ENCODE measurements at places on chromosomes 2 and 18.

GRCh38 chr2:3443506-3444084 lies 64.1 kb downstream of the TRAPPC12 start:
- no peak for DNase-seq

DNA sequence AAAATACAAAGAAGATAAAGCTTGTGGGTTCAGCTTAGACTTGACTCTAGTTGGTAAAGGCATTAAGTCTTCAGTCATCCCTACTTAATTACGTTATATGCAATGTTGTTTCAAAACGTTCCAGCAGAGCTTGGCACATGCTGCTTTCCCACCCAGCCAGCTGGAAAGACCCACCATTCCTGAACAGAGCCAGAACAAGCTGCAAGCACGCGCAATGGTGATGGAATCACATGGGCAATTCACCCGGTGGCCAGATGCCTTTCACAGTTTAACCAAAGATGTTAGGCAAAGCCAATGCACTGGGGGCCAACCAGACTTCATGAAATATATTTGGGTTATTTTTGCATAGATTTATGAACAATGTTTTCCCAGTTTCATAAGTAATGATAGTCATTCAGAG lies 123.4 kb upstream of the CDH20 start:
- DNase-seq = no peak

- DNase-seq = no peak
These were observed 48.9 kb downstream of the CCDC68 start for GRCh38 chr18:54910161-54910919.

GRCh38 chr2:136783856-136784255 lies 18.5 kb downstream of the THSD7B start:
- DNase-seq = no peak

DNA sequence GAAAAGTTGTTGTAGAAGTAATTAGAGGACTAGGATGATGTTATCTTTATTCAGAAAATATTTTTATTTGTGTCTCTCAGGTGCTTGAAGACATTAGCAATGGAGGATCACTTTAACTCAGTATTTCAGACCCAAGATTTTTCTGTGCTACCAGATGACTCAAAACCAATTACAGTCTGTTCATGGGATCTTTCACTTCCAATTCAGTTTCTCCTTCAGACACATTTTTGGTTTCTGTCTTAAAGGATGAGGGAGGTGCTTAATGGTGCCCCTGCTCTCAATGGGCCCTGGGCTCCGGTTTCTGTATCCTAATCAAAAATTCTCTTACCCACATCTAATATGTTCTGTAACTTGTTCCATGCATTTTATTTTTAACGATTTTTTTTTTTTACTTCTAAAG lies 53.7 kb upstream of the HDAC4 start:
- no peak for DNase-seq

- DNase-seq = no peak
These were observed 108.9 kb downstream of the CLIP4 start for GRCh38 chr2:29223851-29224692.

- no peak for DNase-seq
These were observed 169.3 kb upstream of the FN1 start for GRCh38 chr2:215605214-215605613.

DNA sequence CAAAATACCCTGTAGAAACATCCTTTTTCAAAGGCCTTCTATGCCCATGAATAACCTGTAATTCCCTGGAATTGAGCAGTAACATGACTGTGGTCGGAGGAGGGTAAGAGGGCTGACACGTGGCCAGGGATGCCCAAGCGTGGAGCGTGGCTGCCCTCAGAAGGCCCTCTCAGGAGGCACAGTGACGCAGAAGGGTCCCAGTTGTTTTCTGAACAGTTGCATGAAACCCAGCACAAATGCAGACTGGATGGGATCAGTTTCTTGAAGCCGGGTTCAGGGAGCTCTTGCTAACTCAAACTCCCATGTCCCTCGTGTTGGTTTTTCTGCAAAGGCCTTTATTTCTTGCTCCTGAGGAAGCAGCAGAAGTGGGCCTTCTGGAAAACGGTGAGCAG lies 237.0 kb downstream of the ALPK2 start:
- no peak for DNase-seq

- DNase-seq = no peak
These were observed 142.3 kb upstream of the HAAO start for GRCh38 chr2:42934580-42935186.

DNA sequence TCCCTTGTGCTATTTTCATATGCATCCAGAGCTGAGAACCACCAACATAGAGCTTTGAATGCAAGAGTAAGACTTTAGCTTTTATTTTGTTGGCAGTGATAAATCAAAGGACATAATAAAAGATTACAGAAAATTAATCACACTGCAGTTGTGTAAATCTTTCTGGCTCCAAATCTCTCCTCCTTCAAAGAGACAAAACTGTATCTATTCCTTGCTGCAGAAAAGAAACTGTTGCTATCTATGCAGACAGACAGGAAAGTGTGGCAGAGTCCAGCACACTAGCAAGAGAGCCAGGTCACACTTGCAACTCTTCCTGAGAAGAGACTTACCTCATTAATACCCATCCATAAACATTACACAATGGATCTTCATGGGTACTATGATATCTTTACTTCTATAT lies 57.5 kb downstream of the DTNB start:
- DNase-seq = no peak

DNA sequence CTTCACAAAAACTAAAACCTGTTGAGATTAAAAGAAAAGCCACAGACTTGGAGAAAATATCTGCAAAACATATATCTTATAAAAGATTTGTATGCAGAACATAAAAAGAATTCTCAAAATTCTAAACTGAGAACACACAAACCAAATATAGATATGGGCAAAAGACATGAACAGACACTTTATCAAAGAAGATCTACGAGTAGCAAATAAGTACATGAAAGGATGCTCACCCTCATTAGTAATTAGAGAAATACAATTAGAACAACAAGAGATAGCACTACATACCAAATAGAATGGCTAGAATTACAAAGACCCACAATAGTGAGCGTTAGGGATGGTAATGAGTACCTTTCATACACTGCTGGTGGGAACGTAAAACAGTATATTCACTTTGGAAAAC lies 63.9 kb upstream of the ZNF397 start:
- no peak for DNase-seq

GRCh38 chr2:21676676-21677075 lies 552.9 kb downstream of the TDRD15 start:
- DNase-seq = no peak

GRCh38 chr2:226953826-226954225 lies 118.0 kb downstream of the RHBDD1 start:
- peak; percentile 20 for DNase-seq

DNA sequence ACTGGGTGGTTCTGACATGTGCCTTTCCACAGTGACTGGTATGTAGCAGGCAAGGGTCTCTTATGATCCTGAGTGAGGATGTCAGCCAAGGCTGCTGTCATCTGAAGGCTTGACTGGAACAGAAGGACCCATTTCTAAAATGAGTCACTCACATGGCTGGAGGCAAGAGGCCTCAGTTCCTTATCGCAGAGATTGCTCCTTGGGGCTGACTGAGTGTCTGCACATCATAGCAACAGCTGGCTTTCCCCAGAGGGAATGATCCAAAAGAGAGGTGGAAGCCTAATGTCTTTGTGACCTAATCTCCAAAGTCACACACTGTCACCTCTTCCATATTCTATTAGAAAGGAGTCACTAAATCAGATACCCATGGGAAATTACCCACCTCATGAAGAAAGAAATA lies 114.0 kb downstream of the NEDD4L start:
- no peak for DNase-seq

- DNase-seq = no peak
These were observed 131.2 kb upstream of the TTC27 start for GRCh38 chr2:32496662-32497061.

GRCh38 chr2:120237491-120237902 lies 14.3 kb upstream of the TMEM185B start:
- DNase-seq = no peak

GRCh38 chr2:111194835-111195621 lies 74.3 kb downstream of the BCL2L11 start:
- no peak for DNase-seq

GRCh38 chr2:218990612-218991011 lies 2.6 kb downstream of the CRYBA2 start:
- no peak for DNase-seq

DNA sequence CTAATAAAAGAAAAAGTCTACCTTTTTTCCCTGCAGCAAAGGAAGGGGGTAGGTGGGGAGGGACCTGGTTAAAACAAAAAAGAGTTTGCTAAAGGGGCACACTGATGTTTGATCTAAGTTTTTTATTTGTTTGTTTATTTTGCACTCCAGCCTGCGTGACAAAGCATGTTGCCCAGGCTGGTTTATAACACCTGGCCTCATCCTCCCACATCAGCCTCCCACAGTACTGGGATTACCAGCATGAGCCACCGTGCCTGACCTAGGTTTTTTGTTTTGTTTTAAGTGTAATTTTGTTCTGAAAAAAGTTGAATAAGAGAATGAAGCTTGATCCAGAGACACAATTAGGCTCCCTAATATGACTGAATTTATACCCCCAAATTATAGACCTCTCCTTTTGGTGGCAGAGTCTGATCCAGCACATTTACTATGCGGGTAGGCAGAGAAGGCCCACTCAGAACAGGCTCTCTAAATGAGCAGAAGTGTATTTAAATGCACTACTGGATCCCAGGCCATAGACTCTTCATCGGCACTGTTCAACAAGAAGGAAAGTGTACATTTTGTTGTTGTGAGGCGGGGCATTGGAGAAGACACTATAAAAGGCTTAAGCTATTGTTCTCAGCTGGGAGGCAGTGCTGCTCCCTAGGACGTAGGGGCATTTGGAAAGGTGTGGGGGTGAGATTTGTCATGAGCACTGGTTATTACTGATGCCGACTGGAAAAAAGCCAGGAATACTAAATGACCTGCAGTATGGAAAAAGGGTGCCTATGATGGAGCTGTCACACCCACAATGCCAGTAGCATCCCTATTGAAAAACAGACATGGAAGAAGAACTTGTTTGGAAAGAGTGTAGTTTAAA lies 32.4 kb downstream of the MRPS9 start:
- DNase-seq = peak; percentile 8

GRCh38 chr2:46869621-46870020 lies 46.0 kb downstream of the MCFD2 start:
- no peak for DNase-seq
